ENCODE measurements at places on chromosomes 6 and 20.

DNA sequence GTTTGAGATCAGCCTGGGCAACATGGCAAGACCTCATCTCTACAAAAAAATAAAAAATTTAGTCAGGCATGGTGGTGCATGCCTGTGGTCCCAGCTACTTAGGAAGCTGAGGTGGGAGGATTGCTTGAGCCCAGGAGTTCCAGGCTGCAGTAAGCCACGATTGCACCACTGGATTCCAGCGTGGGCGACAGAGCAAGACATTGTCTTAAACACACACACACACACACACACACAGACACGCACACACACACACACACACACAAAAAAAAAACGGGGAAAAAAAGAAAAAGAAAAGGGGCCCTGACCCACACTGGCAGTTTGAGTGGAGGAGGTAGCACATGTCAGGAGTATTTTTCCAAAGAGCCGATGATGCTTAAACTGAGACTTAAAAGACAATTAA lies 122.2 kb downstream of the AFG1L start:
- DNase-seq: no peak

GRCh38 chr6:109503327-109504224 lies 20.6 kb upstream of the ZBTB24 start:
- no peak for DNase-seq

- DNase-seq: no peak
These were observed 29.2 kb upstream of the DST start for GRCh38 chr6:56671651-56672461.

DNA sequence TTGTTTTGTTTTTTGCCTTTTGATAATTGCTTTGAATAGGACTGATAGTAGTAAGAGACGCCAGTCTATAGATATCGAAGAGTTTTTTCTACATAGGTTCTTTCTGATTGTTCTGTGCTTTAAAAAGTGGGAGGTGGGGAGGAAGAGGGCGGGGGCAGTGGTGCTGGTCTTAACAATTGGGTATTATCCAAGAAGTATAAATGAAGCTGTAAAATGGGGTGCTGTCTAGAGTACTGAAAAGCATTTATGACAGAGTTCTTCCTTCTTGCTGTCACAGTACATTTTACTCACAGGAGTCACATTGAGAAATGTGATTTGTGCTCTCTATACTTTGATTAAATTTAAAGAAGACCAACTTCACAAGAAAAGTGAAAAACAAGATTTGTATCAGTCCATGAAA lies 41.0 kb downstream of the MAPK14 start:
- DNase-seq: no peak

DNA sequence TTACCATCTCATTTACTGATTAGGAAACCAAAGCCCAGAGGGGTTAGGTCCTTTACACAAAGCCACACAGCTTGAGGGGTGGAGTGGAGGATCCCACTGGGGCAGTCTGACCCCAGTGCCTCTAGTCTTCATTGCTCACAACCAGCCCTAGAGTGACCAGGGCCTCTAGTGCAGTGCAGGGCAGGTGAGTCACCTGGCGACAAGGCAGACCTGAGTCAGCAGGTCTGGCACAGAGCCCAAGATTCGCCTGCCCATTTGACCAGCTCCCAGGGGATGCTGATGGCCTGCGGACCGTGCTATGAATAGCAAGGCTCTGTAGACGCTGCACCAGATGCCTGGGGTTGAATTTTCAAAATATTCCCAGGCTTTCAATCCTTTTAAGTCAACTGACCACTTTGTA lies 29.9 kb downstream of the CDH26 start:
- DNase-seq: peak; percentile 92

DNA sequence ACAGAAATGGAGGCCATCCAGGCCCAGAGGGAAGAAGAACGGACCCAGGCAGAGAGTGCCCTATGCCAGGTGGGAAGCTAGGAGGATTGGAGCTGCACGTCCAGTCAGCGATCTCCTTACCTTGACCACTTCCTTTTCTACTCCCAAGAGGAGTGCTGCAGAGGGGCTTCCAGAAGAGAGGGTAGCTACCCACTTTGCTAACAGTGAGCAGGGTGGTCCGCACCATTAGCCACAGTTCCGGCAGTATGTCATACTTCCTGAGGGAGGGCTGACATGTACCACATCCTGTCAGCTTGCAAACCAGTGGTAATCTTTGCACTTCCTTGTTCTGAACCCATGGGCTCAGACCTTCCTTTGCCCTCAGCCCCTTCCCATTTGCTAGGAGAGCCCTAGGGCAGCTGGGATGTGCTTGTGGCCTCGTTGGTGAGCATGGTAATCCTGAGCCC lies 35.4 kb downstream of the CEP250 start:
- DNase-seq: no peak

DNA sequence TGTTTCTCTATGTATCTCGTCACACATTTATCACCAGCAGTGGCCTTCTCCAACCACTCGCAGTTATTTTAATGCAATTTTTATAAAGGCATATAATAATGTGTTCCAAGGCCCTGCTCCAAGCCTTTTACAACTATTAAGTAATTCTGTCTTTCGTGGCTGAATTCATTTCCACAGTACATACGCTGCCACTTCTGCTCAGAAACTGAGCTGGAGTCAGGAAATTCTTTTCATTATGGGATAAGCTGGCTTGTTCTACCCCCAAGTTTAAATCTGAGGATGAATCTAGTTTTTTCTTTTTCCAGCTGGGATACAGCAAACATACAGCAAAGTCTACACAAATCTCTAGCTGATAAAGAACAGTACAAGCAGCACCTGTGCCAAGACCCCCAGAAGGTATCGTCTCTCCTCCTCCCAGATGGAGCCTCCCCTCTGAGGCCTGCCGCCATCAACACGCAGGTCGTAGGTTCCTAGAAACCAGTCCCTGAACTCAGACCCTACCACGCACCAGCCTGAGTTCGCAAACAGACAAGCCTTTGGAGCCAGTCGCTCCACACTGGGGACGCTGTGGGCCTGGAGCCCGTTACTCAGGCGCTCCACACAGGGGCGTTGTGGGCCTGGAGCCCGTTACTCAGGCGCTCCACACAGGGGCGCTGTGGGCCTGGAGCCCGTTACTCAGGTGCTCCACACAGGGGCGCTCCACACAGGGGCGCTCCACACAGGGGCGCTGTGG lies 263.5 kb downstream of the THBS2 start:
- no peak for DNase-seq

- DNase-seq: peak; percentile 22
These were observed 125.0 kb downstream of the TBX18 start for GRCh38 chr6:84639396-84639795.

GRCh38 chr6:23175391-23175790 lies 606.0 kb downstream of the HDGFL1 start:
- DNase-seq: no peak

- no peak for DNase-seq
These were observed 197.5 kb upstream of the SULF2 start for GRCh38 chr20:47982574-47983360.

DNA sequence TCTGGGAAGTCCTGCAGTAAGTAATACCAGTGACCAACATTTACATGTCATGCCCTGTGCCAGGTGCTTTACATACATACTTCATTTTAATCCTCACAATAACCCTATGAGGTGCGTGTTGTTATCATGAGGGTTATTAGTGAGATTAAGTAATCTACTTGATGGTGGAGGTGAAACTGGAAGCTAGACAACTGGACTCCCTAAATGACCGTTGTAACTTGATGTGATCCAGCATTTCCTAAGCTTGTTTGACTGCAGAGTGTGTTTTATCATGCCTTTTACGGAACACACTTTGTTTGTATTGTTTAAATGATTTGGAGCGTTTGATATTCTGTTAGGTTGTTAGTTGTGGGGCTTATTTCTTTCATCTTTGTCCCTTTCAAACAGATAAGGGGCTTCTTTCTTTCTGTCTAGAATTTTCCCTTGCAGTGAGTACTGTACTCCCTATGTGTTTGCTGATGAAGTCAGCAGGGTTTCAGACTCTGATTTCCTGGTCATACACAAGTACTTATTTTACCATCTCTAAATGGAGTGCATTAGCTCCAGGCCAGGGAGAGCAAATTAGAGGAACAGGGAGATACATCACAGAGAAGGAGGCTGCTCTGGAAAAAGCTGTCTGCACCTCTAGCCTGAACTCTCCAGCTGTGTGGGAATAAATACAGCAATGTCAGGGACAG lies 29.7 kb downstream of the CHMP4B start:
- no peak for DNase-seq

GRCh38 chr20:45090481-45090880 lies 10.4 kb downstream of the KCNS1 start:
- DNase-seq: no peak

- DNase-seq: no peak
These were observed 261.1 kb upstream of the RGS17 start for GRCh38 chr6:153392156-153392555.

GRCh38 chr6:148616841-148617240 lies 130.0 kb upstream of the UST start:
- DNase-seq: no peak

GRCh38 chr6:53877151-53877550 lies 82.3 kb downstream of the LRRC1 start:
- no peak for DNase-seq

GRCh38 chr6:108653949-108654348 lies 93.2 kb downstream of the FOXO3 start:
- no peak for DNase-seq
